CD4-positive, CD25-positive, alpha-beta regulatory T cell (primary cell): ENCODE measurements at places on chromosomes 7 and 10. TPM values are rescaled to one million over a fixed set of nuclear protein-coding genes. Genes with fewer than 3 reads are reported as not detected.

GRCh38 chr7:95863-96260, 96.5 kb upstream of the FAM20C start:
- DNase-seq, result no peak

Gene AQP1
- 0.20 TPM for total RNA-seq

Gene CADPS2
- total RNA-seq, result not detected

Gene DBNL
- total RNA-seq, result 104 TPM

DNA sequence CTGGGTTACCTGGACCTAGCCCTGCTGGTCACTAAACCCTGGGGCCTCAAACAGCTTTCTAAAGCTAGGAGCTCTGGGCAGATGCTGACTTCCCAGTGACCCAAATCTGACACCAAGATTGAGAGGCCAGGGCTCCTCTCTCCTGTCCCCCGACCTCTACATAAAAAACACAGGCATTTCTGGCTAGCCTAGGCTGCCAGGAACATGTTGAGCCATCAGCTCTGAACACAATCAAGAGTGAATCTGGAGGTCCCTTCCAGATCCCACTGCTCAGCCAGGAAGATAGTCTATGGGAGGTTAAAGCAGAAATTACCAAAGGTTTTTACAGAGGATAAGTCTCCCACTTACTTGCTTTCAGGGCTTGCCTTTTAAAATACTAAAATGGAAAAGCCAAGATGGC, 22.1 kb upstream of the PDE1C start:
- no peak for DNase-seq

Gene ANKRD30A
- not detected for total RNA-seq

Gene GCC1
- total RNA-seq, result 40.4 TPM

Gene ZPBP
- not detected for total RNA-seq

Gene CLDN4
- total RNA-seq, result 0.79 TPM

GRCh38 chr10:124798781-124799180, 2.8 kb upstream of the ABRAXAS2 start:
- DNase-seq, result no peak

- no peak for DNase-seq
These were observed 304.8 kb downstream of the GLRX3 start for GRCh38 chr10:130440971-130441370.

Gene PLAC9
- total RNA-seq, result not detected

DNA sequence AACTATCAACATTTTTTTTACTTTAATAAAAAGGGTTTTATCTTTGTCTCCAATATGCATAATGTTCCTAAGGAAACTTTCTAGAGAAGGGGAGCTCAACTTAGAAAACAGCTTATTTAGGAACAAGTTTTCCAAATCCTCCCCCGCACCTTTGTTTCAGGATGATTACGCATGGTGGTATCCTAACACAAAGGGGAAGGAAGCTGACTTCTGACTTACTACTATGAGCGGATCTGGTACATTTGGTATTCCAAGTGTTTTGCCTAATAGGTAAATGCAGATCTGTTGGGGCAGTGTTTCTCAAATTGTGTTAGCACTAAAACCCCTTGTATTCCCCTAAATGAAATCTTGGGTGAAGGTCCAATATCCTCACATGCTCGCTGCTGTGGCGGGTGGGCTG, 229.3 kb upstream of the KLF14 start:
- DNase-seq, result no peak

DNA sequence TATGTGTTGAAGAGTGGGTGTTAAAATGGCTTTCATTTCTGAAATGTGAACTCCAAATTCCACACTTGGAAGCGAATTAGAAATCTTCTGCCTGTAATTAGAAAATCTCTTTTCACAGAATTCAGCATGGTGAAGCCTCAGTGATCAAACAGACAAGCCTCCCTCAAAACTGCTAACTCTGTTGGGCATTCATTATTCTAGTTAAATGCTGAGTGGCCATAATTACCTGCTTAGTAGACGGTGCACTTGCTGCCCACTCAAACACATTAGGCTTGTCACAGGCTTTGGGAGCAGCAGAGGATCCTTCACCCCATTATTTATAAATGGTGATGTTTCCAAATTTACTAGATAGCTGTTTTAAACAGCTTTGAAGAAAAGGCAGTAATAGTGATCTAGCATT, 177.2 kb upstream of the PCLO start:
- DNase-seq, result no peak

Gene C10orf105
- total RNA-seq, result 0.52 TPM

Gene GDF2
- total RNA-seq, result not detected

DNA sequence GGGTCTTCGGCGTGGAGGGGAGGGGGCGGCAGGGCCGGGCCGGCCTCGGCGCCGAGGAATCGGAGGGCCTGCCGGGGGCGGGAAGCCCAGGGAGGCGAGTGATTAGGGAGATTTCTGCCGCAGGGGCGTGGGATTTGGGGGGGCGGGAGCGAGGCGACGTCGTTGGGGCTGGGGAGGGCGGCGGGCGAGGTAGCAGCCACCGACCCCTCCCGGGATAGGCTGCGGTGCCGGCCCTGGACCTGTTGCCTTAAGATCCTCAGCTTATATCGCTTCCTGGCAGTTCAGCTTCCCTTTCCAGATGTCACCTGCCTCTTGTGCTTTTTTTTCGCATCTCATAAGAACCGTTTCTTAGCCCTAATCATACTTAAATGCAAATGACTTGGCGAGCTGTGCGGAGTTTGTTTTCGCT, 655 bp downstream of the LMTK2 start:
- DNase-seq, result peak; percentile 41
